ENCODE measurements at places on chromosomes 7 and 10.

- no peak for DNase-seq
These were observed 16.6 kb downstream of the COL28A1 start for GRCh38 chr7:7519056-7519455.

DNA sequence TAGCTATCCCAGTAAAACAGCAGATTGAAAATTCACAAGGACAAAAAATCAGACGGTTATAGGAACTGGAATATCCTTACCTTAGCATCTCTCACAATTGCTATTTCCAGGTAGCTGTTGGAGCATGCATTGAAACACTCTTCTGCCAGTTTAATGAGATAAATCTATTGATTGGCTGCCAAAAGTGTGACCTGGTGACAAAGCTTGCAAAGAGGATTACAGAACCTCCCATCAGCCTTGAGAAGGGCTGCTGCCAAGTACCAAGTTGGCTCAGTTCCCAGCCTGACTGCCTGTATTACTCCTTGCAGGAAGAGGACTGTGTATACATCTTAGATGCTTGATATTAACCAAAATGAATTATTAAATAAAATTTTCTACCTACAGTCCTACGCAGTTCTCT lies 5.1 kb downstream of the PRLHR start:
- no peak for DNase-seq

DNA sequence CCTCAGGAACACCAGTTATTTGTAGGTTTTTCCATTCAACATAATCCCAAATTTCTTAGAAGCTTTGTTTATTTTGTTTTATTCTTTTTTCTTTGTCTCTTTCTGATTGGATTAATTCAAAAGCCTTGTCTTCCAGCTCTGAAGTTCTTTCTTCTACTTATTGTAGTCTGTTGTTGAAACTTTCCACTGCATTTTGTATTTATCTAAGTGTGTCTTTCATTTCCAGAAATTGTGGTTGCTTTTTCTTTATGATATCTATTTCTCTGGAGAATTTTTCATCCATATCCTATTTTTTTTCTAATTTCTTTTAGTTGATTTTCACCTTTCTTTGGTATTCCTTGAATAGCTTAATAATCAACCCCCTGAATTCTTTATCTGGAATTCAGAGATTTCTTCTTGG lies 58.5 kb downstream of the SLC18A2 start:
- no peak for DNase-seq

DNA sequence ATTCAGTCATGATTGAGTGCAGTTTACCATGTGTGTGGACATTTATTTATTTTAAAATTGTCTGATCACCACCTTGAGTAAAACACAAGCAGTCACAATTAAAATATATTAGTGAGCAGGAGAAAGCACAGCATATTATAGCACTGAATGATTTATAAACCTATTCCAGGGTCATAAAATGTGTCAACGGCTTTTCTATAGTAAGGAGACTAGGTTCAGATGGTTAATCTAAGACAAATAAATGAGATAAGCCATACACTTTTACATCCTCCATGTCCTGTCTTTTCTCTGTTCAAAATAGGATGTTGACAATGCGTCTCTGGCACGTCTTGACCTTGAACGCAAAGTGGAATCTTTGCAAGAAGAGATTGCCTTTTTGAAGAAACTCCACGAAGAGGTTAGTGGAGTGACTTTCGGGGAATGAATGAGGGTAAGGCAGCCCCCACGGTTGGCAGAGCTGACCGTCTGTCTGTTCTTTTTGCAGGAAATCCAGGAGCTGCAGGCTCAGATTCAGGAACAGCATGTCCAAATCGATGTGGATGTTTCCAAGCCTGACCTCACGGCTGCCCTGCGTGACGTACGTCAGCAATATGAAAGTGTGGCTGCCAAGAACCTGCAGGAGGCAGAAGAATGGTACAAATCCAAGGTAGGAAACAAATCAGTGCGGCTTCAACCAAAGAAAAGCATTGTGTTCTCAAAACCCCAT lies 5.4 kb downstream of the VIM start:
- no peak for DNase-seq

DNA sequence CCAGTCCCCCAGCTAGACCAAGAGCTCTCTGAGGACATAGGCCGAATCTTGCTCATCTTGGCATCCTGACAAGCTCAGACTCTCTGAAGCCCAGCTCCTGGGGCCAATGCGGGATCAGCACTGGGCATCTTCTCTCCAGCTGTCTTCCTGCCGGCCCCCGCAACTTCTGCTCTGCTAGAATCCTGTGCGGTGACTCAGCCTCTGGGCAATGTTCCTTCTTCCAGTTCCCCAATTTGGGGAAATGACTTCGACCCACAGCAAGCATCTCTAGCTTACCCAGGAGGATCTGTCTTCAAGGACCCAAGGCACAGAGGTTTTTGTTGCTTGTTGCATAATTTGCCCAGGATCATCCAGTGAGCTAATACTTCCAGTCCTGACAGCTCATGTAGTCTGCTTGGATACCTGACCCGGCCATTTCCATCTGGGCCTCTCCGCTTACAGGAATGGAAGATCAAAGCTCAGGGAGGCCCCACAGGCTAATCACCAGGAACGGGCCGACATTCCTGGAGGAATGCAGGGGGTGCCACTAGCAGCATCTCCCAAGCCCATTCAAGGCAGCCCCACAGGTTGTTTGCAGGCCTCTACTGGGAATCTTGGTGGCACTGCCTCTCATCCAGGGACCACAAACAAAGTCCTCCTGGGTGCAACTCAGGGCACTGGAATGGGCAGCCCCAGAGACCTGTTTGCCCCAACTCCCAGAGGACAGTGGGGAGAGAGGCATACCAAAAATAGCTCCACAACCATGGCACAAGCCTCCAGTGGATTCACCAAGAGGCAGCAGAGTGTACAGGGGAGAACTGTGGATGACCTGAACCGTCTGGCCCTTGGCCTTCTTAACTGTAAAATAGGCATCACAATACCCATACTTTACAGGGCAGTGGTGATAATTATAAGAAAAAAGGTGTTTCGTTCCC lies 151.9 kb downstream of the NEURL1 start:
- DNase-seq, result no peak

DNA sequence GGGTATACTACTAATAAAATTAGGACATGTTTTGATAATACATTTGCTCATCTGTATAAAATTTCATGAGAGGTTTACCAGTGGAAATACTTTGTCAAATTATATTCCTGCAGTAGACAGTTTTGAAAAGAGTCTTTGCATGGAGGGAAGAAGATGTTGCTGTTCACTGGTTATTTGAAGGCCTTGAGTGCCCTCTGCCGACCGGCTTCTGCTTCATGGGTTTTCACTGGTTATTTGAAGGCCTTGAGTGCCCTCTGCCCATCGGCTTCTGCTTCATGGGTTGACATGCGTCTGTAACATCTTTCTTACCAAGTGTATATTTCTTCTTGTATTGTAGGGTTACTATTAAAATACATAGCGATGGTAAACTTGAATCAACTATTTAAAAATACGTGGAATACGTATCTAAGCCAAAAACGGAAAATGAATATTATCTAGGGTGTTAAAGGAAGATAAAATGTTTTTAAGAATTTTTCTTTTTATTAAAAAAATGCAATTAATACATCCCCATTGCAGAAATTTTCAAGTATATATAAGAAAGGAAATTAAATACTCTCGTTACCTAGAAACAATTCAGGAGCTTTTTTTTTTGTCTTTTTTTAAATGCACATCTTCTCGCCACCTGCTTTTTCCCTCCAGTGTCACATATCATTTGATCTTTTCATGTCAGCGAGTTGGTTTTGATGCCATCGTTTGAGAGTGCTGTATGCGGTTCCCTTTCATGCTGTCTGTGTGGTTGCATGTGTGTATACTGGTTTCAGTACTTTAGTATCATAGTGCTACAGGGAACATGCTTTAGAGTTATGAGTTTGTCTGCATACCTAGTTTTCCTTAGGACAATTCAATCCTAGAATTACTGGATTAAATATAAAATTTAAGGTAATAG lies 73.4 kb downstream of the SHH start:
- peak; percentile 27 for DNase-seq

GRCh38 chr7:33061282-33061937 lies 1.2 kb downstream of the NT5C3A start:
- DNase-seq, result no peak

DNA sequence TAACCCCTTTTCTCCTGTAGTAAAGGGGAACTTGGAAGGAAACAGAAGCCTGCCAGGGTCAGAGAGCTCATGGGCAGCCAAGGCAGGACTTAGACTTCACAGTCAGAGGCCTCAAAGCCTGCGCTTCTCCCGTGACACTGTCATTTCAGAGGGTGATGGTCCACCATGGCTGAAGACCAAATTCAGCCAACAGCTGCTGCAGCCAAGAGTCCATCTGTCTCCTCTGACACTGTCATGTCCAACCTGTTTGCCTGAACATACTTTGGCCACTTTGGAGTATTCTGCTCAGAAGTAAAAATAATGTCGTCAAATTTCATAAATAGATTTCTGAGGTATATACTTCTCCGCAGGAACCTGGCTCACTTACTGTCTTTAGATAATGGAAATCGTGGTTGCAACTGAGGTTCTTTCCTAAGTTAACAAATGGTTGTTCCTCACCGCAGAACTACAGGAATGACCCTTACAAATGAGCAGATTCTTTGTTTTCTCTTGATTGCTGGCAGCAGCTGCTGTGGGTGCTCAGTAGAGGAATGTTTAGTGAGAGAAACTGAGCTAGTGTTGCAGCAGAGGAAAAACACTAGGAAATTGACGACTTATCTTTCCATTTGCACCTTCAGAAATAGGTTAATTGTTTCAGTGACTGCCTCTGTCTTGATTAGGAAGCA lies 626.5 kb downstream of the SDK1 start:
- DNase-seq, result no peak

Measured in stimulated activated effector memory CD8-positive, alpha-beta T cell treated with anti-CD3 and anti-CD28 coated beads, Interleukin-12 subunit alpha, Interleukin-12 subunit beta, amount 100 ng/mL, for 72 hours (primary cell).